ENCODE measurements at places on chromosomes 4 and X. TPM values are rescaled to one million over a fixed set of nuclear protein-coding genes. Genes with fewer than 3 reads are reported as not detected.

The GUCY1B1 gene
- total RNA-seq, result 24.7 TPM

The IRS4 gene
- not detected for total RNA-seq

The CEP135 gene
- 9.2 TPM for total RNA-seq

- DNase-seq, result no peak
These were observed 675.1 kb downstream of the GRXCR1 start for GRCh38 chr4:43567644-43568043.

The NMU gene
- 0.79 TPM for total RNA-seq

DNA sequence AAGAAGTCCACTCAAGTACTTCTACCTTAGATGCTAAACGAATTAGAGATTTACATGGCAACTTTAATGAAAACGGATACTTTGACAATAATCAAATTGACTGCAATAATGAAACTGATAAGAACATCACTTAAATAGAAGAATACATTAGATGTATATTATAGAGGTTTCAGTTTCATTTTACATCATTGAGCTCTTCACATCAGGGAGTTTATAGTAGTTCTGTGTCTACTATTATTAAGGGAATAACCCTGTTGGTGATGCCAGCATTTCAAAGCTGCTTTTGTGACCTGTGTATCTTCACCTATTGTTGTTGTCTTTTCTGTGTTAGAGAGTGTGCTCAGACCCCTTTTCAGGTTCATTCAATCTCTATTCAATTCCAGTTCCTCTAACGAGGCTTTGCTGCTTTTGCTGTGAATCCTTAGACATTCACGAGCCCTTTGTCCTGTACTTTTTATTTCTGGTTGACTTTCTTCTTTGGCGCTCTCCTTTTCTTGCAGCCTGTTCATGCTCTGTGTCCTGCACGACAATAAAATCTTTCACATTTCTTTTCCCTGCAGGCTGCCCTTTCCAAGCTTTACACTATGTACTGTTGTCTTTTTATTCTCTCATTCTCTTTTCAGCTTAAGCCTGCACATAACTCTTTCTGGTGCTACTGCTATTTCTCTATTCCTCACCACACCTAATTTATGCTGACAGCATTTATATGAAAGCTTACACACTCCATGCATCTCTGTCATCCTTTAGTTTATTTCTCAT, 232.1 kb downstream of the CPE start:
- DNase-seq, result no peak

DNA sequence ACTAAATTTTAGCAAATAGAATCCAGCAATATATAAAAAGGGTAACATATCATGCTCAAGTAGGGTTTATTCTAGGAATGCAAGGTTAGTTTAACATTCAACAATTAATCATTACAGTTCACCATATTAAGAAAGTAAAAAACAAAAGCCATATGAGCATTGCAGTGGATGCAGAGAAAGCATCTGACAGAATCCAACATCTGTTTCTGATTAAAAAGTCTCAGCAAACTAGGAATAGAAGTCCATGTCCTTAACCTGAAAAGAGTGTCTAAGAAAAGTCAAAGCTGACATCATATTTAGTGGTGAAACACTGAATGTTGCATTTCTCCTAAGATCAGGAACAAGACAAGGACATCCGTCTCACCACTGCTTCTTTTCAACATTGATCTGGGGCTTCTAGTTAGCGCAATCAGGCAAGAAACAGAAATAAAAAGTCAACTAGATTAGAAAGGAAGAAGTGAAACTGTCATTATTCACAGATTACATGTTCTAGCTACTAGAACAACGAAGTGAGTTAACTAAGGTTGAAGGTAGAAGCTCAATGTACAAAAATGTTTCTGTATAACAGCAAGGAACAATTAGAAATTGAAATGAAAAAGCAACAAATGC, 49.3 kb downstream of the MRPL1 start:
- DNase-seq, result no peak

The ITM2A gene
- 60.6 TPM for total RNA-seq

DNA sequence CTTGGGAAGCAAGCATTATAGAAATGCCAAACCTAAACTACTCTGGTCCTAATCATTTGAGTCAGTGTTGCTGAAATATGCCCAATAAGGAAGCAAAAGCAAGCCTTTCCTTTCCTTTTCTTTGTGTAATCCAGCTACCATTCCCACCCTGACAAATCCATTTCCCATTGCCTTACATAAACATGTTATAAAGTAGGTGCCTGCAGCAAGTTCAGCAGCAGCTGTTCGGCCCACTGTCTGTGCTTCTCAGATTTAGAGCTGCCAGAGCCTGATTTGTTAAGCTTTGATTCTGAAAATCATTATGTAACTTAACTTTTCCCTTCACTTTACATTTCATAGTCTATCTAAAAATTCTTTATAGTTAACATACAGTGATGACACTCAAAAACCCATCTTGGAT, 148.6 kb downstream of the EPHA5 start:
- no peak for DNase-seq

DNA sequence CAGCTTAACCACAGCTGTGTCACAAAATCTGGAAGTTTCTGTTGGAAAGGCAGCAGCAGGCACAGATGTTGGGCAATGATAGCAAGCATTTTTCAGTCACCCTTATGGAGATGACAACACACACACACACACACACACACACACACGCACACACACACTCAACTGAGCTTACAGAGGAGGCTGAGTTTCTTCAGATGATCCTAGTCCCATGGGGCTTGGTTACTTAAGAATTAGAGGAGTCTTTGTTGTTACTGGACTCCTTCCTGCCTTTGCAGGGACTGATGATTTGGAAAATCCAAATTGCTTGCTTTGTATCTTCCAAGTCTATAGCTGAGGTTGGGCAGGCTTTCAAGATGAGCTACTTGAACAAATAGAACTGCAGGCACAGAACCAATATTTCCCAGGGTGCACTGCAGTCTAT, 740.1 kb upstream of the PITX2 start:
- no peak for DNase-seq
